Daoy (cell line): ENCODE measurements at places on chromosomes 13 and 19.

DNA sequence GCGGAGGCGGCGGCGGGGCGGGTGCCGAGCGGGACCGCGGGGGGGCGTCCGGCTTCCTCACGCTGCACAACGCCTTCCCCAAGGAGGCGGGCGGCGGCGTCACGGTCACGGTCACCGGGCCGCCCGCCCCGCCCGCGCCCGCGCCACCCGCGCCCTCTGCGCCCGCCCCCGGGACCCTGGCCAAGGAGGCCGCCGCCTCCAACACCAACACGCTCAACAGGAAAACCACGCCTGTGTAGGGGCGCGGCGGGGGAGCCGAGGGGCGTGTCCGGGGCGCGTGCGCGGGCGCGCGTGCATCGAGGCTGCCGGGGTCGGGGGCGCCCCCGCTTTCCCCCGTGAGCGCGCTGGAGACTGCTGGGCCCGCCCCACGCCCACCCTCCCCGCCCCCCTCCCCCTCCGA lies 8.8 kb upstream of the CACNG6 start:
- DNase-seq = peak; percentile 76

GRCh38 chr13:100573121-100573520 lies 15.5 kb downstream of the GGACT start:
- peak; percentile 54 for DNase-seq

DNA sequence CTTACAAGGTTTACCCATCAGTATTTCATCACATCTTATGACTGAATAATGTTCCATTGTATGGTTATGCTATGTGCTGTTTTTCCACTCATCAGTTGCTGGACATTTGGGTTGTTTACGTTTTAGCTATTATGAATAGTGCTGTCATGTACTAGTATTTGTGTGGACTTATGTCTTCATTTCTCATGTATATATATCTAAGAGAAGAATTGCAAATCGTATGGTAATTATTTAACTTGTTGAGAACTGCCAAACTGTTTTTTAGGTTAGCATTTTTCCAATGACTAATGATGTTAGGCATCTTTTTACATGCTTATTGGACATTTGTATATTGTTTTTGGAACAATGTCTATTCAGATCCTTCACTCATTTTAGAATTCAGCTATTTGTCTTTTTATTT lies 368.3 kb downstream of the LMO7 start:
- no peak for DNase-seq

- DNase-seq = no peak
Measured at GRCh38 chr13:36665630-36666029, 8.2 kb upstream of the SERTM1 start.

DNA sequence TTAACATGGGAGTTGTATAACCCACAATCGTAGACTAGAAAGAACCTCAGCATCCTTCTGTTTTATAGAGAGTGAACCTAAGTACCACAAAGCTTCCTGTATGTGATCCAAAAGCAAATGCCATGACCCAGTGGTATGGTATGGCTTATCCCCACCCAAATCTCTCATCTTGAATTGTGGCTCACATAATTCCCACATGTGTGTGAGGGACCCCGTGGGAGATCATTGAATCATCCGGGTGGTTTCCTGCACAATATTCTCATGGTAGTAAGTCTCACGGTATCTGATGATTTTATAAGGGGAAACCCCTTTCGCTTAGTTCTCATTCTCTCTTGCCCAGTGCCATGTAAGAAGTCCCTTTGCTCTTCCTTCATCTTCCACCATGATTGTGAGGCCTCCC lies 587.9 kb downstream of the LMO7 start:
- DNase-seq = peak; percentile 56

DNA sequence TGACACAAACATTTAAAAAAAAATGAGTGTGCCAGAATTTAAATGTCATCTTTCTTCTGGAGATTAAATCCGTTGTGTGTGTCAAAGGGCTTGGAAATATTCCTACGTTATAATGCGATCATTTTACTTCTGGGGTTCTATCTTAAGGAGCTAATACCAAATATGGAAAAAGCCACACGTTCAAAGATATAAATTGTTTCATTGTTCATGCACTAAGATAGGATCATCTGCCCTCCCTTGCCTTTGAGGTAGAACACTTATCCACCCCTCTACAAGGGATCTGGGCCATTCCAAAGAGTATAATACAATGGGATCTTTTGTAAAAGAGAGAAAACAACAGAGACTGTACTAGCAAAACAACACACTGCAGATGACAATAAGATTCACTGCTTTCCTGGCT lies 64.9 kb downstream of the ANKRD10 start:
- no peak for DNase-seq

- no peak for DNase-seq
Measured at GRCh38 chr13:111204438-111205177, 89.5 kb downstream of the ARHGEF7 start.

DNA sequence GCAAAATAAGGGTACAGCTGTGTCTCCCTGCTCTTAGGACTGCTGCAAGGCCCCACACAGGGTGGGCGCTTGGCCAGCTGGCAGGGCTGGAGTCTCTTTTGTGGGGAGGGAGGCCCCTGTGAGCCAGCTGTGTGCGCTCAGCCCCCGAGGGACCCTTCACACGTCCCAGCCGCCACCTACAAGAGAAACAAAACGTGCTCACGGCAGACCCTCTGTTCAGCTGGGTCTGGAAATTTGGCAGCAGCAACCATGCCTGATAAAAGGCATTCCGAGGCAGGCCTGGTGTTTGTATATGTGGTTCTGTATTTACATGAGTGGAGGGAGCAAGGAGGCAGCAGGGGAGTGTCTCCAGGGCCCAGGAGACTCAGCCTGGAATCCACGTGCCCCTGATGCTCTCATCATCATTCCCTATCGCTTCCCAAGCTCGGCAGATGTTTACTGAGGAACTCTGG lies 49.7 kb downstream of the CRTC1 start:
- peak; percentile 20 for DNase-seq
